ENCODE measurements at places on chromosomes 12 and 14.

GRCh38 chr12:102642199-102642598 lies 161.8 kb upstream of the IGF1 start:
- no peak for DNase-seq

DNA sequence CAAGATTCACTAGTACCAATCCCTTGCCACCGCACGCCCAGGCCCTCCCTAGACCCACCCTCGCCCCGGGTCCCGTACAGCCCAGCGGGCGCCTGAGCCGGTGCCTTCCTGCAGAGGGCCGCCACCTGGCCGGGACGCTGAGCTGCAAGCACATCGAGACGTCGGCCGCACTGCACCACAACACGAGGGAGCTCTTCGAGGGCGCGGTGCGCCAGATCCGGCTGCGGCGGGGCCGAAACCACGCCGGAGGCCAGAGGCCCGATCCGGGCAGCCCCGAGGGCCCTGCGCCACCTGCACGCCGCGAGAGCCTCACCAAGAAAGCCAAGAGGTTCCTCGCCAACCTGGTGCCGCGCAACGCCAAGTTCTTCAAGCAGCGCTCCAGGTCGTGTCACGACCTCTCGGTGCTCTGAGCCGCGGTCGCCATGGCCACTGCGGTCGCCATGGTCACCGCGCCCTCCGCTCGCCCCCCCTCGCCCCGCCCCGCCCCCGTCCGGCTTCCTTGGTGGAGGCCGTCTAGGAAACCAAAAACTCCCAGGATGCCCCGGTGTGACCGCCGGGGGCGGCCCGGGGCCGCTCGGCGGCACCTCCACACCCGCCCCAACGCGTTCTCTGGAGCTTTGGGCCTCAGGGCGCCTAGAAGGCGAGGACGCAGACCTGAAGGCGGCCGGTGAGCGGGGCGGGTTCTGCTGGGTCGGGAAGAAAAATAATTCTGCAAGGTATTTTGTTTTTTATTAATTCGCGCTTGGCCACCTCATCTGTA lies 3.7 kb downstream of the REM2 start:
- DNase-seq: peak; percentile 47

DNA sequence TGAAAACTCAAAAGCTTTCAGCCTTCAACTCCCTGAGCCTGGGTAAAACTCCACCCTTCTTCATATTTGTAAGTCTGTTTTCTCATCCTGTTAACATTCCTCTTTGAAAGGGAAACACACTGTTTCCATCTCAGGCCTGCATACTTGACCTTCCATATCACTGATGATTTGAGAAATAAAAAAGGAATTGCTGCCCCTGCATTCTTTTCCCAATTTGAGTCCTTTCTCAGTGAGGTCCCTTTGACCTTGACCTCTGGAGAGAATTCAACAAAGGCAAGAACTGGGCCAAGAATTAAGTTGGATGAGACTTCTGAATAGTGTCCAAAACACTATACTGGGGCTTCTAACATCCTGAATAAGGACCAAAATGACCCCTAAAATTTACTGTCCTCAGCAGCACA lies 108.0 kb downstream of the AEBP2 start:
- DNase-seq: no peak

GRCh38 chr12:83224012-83224411 lies 537.3 kb downstream of the TMTC2 start:
- no peak for DNase-seq

DNA sequence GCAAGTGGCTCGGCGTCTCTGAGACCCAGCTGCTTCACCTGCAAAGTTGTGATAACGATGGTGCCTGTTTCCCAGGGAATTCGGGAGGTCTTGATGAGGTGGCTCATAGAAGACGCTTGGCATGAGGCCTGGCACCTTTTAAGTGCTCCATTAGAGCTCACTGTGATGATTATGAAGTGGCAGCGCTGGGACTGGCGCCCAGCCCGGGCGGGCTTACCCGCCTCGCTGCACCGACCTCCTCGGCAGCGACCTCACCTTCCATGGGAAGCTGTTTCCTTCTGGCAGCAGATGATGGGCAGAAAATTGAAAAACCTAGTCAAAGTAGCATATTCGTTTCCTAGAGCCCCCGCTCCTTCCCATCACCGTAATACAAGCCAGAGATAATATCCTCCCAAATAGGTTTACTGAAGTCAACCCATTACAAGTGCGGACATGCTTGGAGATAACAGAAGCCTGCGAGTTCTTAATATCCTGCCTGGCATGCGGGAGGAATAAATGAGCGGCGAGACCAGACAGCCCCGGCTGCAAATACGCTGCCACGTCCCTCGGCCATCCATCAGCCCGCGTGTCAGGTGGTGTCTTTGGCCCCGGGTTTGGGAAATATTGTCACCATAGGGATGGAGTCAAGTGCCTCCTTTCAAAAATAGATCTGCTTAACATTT lies 35.2 kb upstream of the DLK1 start:
- DNase-seq: no peak

DNA sequence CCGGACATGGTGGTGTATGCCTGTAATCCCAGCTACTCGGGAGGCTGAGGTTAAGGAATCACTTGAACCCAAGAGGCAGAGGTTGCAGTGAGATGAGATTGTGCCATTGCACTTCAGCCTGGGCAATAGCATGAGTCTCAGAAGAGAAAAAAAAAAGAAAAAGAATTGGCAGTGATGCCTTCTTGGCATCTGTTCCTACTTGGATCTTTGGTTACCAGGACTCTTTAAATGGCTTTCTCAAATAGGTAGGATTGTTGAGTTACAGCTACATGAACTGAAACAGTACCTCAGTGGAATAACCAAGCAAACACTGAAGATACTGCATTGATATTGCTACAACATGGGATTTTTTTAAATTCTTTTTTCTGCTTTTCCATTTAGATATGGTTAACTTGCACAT lies 136.8 kb downstream of the SAMD4A start:
- no peak for DNase-seq

- DNase-seq: no peak
Measured at GRCh38 chr12:58309806-58310205, 368.4 kb downstream of the ATP23 start.

DNA sequence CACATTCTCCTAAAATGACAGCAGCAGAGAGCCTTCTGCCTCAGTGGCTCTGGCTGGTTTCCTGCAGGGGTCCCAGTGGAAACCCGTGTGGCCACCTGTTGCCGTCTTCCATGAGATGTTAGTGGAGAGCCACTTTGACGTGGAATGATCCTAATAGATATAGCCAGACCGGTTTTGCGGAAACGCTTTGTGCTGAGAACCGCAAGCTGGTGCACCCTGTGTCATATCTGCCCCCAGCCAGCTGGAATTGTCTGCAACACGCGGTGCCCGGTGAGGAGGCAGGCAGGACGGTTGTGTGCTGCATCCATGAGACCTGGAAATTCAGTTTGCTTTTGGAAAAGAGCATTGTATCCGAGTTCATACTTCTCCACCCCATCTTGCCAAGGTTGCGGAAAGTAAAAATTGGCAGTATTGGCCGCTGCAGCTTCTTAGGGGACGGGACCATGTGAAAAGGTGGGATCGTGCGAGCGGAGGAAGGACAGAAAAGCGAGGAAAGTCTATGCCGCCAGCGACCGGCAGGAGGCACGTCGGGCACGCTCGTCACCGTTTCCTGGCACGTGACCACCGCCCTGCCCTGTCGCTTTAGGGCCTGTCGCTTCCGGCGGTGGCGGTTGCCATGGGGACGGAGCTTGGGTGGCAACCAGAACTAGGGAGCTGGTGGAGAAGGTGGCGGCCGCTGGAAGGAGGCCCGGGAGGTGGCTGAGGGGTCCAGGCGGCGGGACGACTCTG lies at the start of gene CFAP251:
CFAP251 (plus strand) TSS at position 643 of the 729 bp plus-strand sequence. CDS start 2,714 bp downstream, outside the sequence.
- DNase-seq: peak; percentile 98

DNA sequence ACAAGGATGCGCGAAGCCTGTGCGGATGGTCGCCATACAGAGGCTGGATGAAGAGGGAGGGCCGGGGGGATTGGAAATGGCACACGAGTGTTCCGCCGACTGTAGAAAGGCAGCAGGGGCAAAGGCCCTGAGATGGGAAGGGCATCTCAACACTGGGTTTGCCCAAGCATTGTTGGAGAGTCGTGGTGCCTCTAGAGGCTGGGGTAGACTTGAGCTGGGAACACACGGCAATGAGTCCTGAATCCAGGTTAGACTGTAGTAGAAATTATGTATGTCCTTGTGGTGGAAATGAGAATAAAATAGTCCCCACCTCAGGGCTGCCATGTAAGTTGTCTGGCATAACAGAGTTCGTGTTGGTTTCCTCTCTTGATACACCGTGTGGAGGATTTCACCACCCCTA lies 83.8 kb upstream of the CCND2 start:
- DNase-seq: no peak

DNA sequence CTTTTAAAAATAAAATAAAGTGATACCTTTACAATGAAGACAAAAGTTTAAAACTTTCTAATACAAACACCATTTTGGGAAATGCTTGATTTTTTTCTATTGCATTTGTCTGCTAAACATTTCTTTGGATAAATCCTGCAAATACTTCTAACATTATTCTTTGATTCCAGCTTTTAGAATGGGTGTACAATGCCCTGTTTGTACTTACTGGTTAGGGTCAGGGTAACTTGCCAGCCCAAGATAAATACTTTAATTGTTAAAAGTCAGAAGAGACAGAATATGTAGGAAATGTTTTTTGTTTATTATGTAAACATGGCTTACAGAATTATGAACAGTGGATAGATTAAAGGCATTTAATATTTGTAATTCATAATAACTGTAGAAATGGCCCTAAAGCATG lies 60.5 kb downstream of the WASHC4 start:
- DNase-seq: no peak

DNA sequence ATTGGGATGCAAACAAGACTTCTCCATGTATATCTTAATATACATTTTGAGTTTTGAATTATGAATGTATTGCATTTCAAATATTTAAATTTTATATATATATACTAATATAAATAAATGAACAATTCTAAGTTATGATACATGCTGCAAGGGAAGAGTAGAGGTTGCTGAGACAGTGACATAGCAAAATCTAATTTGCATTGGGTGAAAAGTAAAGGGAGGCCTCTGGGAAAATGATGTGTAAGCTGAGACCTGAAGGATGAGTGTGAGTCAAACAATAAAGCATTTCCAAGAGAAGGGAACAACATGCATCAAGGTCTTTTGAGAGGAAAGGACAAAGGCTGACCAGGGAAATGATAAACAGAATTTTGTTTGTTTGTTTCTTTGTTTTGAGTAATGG lies 62.9 kb upstream of the PTPRQ start:
- no peak for DNase-seq

DNA sequence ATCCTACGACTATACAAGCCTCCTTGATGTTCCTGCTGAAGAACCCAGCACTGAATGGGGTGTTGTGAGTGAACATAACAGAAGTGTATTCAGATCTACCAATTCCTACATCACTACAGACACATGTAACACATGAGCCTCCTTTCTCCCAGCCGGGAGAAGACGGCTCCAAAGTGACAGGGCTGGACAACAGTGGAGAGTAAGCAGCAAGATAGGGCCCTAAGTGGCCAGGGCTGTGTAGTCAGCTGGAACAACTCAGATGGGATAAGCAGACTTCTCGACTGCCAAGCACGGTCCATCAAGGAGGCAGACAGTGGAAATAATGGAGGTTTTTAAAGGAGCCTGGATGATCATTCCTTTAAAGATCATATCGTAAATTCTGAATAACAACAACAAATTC lies 73.5 kb downstream of the TTC7B start:
- no peak for DNase-seq

DNA sequence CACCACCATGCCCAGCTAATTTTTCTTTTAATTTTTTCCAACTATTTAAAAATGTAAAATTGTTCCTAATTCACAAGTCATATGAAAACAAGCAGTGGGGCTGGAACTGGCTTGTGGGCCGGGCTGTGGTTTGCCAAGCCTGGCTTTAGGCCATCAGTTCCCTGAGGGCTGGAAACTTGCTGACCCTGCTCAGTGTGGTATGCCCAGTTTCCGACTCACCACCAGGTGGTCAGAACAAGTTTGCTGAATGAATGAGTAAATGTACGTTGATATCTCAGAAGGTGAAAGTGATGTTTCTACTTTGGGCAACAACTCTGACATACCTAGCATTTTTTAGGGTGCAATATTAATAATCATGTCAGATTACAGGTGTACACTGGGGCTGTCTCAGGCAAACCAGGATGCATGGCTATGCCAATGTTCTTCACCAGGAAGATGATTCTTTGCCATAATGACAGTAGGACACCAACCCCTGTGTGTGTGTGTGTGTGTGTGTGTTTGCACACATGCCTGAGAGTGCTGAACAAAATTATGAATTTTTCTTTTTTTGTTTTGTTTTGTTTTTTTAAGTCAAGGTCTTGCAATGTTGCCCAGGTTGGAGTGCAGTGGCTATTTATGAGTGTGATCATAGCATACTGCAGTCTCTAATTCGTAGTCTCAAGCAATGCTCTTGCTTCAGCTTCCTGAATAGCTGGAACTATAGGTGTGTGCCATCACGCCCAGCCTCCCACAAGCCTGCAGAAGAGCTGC lies 106.1 kb downstream of the PTPN11 start:
- no peak for DNase-seq

GRCh38 chr14:34228650-34228976 lies 233.4 kb downstream of the SPTSSA start:
- no peak for DNase-seq

GRCh38 chr12:56998981-56999380 lies 7.4 kb downstream of the ZBTB39 start:
- DNase-seq: peak; percentile 63

DNA sequence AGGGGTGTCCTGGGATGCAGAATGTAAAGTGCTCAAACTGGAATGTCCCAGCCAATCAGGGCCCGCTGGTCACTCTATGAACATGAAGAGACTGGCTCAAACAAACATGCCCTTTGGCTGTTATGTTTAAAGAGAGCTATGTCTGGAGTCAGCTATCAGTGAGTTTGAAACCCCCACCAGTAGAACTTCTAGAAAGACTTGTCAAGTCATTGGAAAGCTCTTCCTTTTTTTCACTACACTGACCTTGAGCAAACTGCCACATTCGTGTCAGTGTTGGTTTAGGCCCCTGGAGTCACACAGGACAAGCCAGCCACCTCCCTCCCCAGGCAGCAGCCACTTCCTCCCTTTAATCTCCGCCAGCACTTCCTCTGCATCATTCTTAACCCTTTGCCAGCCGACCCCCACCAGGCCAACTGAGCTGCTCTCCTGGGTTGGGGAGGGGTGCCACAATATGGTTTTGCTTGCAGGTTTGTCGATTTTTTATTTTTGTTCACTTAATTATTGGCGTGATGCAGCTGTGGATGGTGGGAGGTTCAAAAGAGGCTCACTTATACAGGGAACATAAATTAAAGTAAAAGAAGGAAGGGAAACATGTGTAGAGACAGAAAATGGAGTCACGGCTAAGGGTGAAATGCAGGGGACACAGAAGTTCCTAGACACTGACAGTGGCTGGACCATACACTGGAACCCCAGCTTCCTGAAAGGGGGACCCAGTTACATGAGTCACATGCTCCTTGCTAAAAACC lies 25.3 kb downstream of the CMKLR1 start:
- no peak for DNase-seq

- no peak for DNase-seq
Measured at GRCh38 chr12:5864301-5864700, 80.8 kb downstream of the ANO2 start.
